ENCODE measurements at places on chromosomes 6 and 20. TPM values are rescaled to one million over a fixed set of nuclear protein-coding genes. Genes with fewer than 3 reads are reported as not detected.

The BMP5 gene
- total RNA-seq = 1.6 TPM

The CGA gene
- not detected for total RNA-seq

The TMEM170B gene
- total RNA-seq = 3.8 TPM

The FBXL4 gene
- 20.6 TPM for total RNA-seq

The SAMD3 gene
- 0.67 TPM for total RNA-seq

The RIMS1 gene
- total RNA-seq = 1.3 TPM

GRCh38 chr20:62938105-62938888 is at the start of gene GID8:
GID8 (plus strand) TSS chr20:62938147; CDS start chr20:62941503, 3,356 bp downstream.
- DNase-seq = no peak

DNA sequence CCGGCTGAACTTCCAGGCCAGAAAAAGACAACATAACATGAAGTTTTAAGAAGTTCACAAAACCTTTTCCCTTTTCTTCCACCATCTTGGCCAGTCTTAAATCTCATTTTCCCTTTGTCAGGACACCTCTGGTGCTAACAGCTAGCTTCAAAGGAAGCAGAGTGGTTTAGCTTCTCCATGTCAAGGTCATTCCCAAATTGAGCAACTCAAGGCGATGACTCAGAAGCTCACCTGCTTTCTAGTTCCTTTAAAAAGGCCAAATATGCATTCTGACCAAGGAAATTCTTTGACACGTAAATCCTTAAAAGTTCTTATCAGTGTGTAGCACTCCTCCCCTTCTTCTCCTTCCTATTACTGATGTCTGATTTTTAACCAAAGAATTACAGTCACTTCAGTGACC is 69.6 kb upstream of the VGLL2 start:
- no peak for DNase-seq

GRCh38 chr6:15336900-15337560 is 91.2 kb downstream of the JARID2 start:
- DNase-seq = no peak

DNA sequence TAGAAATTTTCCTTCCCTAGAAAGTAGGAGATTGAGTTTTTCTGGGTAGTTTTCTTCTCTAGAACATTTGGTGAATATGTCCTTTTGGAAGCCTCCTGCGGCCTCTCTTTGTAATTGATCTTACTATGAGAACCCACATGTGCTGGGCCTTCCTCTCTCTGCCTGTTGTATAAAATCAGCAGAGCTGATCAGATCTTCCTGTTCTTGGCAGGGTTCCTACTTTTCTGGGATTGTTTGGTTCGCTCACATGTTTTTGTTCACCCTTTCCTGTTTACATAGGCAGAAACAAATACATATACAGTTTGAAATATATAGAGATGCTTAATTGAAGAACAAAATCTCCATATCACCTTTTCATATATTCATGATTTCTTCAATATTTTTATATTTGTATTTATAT is 57.8 kb downstream of the IL22RA2 start:
- no peak for DNase-seq

All from right atrium auricular region (tissue), 2 donors.